ENCODE measurements at places on chromosomes 6 and 20.
A peak's percentile ranks its signal among the peaks of the same experiment; 100 is the strongest.

DNA sequence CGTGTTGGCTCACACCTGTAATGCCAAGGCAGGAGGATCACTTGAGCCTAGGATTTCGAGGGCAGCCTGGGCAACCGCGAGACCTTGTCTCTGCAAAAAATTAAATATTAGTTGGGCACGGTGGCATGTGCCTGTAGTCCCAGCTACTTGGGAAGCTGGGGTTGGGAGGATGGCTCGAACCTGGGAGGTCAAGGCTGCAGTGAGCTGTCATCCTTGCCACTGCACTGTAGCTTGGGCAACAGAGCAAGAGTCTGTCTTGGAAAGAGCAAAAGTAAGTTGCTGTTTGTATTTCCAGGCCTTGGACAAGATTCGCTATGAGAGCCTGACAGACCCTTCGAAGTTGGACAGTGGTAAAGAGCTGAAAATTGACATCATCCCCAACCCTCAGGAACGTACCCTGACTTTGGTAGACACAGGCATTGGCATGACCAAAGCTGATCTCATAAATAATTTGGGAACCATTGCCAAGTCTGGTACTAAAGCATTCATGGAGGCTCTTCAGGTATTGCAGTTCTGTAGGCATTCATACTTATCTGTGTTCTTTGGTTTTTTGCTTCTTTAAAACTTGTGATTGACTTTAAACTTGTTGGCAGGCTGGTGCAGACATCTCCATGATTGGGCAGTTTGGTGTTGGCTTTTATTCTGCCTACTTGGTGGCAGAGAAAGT lies 2.3 kb downstream of the HSP90AB1 start:
- DNase-seq, result no peak

GRCh38 chr6:29483186-29483585 lies 4.6 kb downstream of the MAS1L start:
- no peak for DNase-seq

DNA sequence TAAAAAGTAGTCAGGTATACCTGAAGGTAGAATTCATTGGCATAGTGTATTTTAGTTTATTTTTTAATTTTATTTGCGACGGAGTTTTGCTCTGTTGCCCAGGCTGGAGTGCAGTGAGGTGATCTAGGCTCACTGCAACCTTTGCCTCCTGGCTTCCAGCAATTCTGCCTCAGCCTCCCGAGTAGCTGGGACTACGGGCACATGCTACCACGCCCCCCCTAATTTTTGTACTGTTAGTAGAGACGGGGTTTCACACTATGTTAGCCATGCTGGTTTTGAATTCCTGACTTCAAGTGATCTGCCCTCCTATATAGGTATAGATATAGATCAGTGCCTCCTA lies 102.8 kb upstream of the PRSS16 start:
- no peak for DNase-seq

- DNase-seq, result peak; percentile 61
These were observed 61.5 kb downstream of the GPX5 start for GRCh38 chr6:28586962-28587745.

DNA sequence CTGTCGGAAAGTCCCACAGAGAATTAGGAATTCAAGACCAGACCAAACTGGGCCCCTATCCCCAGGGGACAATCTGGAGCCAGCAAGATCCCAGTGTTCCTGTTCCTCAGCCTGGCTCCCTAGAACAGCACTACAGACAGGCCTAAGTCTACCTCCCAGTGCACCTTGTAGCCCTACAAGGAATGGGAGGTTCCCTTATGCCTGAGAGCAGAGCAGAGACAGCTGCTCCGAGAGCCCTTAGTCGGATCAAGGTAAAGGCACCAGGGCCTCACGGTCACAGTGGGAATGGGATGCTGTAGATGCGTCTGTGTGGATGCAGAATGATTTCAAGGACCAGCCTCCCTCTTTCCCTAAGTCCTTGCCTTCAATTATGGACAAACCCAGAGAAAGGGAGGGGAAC lies 204.5 kb upstream of the STXBP5 start:
- no peak for DNase-seq

DNA sequence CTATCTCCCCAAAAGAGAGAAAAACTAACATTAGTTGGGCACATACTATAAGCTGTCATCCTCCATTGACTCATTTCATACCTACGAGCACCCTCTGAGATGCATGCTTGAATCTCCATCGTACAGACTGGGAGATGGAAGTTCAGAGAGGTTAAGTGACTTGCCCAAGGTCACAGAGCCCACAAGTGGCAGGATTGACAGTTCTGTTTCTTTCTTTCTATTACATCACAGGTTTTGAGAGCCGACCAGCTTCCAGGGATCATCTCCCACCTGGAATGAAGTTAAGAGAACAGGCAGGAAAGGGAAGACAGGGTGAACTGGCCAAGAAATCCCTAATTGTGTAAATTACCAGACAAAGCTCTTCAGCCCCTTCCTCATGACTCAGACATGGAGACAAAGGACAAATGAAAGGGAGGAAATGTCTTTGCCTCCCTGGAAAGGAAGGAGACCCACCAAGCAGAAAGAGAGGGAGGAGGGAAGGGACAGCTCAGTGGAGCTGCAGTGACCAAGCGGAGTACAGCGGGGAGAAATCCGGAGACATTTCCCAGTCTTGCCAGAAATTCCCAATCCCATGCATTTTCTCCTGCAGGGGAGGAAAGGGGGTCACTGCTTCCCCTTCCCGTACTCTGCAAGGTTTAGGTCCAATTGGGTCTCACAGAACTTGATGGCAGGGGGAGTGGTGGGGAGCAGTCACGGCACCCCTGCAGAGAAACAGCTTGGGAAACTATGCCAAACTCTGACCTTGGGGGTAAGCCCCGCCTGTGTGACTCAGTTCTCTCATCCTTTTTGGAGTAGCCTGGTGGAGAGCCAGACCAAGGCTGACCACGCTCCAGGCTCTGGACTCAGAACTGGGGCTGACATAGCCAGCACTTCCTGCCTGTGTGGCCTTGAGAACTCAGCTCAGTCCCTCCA lies 154.3 kb downstream of the ANKRD60 start:
- DNase-seq, result peak; percentile 79

DNA sequence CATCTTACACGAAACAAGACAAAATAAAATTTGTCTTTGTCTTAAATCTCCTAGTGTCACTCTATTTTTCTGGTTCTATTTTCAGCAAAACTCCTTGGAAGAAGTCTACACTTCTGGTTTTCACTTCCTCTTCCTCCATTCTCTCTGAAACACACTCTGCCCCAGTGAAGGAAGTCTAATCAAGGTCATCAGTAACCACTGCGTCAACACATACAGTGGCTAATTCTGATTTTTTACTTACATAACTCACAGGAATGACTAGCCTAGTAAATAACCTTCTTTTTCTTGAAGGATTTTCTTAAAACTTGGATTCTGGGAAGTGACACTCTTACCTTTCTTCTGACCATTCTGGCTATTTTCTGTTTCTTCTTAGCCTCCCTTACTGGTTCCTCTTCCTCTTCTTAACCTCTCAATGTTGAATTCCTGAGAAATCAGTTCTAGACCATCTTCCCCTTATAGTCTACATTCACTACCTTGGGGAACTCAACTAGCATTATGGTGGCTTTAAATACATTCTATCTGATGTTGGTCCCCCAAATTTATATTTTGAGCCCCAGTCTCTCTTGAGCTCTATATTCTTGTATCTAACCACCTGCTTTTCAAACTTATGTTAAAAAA lies 37.5 kb downstream of the AIG1 start:
- DNase-seq, result no peak

- DNase-seq, result no peak
These were observed 22.6 kb downstream of the SIRPA start for GRCh38 chr20:1917786-1918185.

- no peak for DNase-seq
These were observed 149.3 kb downstream of the TRIM27 start for GRCh38 chr6:28774292-28775051.

DNA sequence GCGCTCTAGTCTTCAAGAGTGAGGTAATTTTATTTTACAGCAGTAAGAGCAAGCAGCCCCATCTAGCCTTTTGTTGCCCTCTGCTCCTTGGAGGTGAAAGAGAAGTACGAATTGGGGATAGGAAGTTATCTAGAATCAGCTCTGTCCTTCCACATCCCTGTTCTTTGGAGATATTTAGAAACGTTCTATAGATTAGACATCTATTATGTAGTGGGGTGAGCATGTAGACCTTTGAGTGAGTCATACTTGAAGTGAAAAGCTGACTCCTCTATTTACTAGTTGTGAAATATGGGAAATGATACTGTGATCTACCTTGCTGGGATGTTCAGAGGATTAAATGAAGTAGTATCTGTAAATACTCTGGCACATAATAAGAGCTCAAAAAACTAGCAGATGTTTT lies 36.0 kb upstream of the SLC35D3 start:
- DNase-seq, result no peak

DNA sequence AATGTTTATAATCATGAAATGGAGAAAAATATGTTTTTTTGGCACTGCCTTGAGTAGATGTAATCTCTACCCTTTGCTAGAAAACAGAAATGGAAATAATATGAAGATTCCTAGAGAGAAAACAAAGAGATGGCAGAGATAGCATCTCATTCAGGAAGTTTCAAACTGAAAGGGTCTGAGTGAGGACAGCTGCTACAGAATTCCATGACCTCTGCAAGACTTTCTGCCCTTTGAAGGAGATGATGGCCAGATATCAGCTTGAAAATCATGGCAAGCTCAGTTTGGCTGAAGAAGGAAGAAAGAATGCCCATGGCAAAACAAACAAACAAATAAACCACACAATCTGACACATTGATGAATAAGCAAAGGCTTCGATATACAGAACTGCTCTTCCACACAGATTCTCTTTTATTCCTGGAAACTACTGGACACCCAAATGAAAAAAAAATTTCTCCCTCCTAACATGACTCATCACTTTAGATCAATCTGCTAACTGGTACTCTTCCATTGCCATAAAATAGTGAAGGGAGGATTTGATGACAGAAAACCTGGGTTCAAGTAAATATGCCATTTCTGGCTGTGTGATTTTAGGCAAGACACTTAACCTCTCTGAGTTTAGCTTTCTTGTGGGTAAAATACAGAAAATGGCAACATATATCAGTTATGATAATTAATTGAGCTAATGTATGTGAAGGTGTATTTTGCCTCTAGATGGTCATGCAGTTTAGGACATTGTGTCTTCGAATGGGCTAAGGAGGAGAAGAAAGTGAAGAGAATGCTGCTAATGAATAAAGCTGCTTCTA lies 105.9 kb upstream of the SPACA1 start:
- DNase-seq, result no peak

- DNase-seq, result peak; percentile 99
These were observed 191.8 kb upstream of the MAN1A1 start for GRCh38 chr6:119541132-119541905.

DNA sequence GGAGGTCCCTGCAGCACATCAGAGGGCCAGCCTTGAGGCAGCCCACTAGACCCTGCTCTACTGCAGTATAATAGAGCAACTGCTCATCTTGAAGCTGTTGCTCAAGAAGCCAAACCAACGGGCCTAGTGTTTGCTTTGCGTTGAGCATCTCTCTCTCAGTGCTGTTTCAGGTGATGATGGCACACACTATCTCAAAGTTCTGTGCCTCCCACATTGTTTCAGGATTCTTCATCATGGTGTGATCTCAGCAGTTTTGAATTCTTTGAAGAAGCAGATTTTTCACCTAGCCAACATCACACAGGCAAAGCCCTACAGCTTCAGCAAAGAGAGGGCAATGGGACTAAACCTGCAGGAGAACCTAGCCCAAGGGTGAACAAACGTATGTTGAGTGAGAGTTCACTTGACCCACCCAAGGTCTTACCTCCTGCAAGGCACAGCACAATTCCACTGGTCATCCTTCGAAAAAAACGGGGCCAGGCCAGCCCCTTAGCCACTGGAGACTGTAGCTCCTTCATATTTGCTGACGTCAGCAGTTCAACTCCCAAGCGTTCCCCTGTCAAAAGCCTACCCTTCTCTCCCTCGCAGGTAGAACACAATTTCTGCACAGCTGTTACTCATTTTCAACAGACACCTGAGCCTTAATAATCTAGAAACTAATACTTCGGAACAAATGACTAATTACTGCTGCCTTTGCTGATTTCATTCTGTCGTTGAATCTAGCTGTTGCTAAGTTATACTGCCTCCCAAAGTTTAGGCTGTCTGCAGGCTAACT lies 15.8 kb downstream of the MYB start:
- no peak for DNase-seq

- DNase-seq, result peak; percentile 60
These were observed 15.3 kb downstream of the ECHDC1 start for GRCh38 chr6:127328043-127328609.

DNA sequence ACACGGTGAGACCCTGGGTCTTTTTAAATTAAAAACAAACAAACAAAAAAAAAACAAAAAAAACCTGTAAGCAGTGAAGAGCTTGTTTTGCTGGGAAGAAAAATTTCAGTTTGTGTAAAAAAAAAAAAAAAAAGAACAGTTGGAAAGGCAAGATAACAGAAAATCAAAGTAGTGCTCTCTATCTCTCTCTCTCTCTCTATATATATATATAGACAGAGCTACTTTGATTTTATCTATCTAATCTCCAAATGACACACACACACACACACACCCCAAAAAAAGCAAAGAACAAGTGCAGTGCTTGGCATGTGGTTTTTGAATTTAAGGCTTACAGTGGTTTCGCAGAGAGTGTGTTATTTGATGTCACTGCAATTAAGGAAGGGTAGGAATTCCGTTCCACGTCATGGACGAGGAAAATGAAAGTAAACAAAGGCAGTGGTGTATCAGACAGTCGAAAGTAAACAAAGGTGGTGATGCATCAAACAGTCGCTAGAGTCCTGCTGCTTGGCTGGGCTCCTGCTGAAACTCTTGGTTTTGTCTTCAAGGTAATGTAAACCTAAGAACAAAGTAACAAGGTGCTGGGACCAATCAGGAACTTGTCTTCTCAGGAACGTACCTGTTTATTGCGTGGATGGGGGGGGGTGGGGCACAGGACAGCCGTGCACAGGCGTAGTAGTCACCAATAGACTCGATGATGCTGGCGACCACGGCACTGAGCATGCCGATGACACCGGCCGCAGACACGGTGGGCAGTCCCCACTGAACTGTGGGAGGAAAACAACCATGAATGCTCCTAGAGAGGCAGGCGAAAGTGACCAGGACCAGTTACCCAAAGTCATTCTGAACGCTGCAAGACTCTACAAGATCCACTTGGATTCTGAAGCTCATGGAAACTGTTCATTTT lies 131.8 kb downstream of the SLC23A2 start:
- DNase-seq, result peak; percentile 7

- peak; percentile 72 for DNase-seq
These were observed 411.8 kb downstream of the CDKAL1 start for GRCh38 chr6:20946022-20946421.

GRCh38 chr6:6772751-6773150 lies 184.2 kb downstream of the LY86 start:
- no peak for DNase-seq

GRCh38 chr6:169937389-169938261 lies 186.2 kb downstream of the ERMARD start:
- no peak for DNase-seq

DNA sequence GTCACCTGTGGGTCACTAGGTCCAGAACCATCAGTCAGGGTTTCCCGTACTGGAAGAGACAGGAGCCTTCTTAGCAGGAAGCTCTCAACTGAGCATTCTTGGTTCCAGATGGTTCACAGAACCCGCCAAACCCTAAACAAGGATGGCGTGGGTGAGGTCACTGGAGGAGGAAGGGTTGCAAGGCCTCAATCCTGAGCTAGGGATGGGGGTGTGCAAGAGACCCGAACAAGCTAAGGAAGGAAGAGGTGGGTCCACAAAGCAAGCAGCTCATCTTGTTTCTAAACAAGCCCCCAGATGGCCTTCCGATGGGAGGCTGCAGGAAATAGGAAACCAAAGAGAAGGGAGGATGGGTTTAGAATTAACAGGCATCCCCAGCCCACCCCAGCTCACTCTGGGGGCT lies 92.7 kb downstream of the PREX1 start:
- no peak for DNase-seq

- DNase-seq, result peak; percentile 38
These were observed 258.6 kb downstream of the LAMA2 start for GRCh38 chr6:129141499-129141898.
